SIG-M5 (cell line): ENCODE measurements at places on chromosomes 4 and X.

DNA sequence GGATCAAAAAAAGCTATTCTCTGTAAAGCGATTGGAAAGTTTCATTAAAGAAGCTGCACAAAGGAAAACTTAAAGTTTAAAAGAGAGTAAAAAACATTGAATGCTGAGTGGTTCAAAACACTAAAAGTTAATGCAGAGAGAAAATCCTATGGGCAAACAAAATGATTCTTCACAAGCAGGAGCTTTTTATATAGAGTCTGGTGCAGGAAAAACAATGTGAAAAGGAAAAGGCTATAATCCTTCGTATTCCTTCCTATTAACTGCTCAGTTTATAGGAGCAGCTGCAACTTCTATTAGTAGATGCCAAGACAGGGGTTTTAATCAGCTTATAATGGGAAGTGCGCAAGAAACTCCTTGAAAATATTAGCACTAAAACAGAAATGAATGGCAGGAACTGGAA lies 100.7 kb downstream of the PDGFC start:
- no peak for DNase-seq

DNA sequence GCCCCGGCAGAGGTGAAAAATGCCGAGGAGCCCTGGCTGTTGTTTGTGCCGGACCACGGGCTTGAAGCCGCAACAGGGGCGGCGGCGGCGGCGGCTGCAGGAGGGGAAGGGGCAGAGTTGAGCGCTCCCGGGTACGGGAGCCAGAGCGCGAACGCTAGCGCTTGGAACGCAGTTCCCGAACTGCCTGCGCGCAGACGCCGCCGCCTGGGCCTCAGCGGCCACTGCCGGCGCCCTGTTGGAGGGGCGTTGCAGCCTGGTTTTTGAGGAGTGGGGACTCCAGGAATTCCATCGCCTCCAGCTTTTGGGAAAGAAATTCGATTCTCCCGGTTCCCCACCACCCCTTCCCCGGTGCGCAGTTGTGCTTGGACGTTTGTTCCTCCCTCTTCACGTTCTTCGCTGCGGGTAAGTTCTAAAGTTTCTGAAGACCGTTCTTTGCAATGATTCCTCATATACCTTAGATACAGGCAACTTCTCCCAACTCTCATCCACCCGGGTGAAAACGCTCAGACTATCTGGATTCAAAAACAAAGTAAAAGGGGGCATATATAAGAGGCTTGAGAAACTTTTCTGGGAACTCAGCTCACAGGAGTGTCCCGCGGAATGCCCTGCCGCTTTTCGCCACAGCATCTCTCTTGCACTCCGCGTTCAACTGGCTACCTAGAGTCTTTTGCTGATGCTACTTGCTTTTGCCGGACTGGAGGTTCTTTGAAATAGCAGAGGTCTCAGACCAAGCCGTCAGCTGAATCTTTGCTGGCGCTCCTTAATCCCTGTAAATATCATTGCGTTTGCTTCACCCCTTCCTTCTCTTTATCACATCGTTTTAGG lies 1.0 kb downstream of the FAT4 start:
- DNase-seq, result no peak

DNA sequence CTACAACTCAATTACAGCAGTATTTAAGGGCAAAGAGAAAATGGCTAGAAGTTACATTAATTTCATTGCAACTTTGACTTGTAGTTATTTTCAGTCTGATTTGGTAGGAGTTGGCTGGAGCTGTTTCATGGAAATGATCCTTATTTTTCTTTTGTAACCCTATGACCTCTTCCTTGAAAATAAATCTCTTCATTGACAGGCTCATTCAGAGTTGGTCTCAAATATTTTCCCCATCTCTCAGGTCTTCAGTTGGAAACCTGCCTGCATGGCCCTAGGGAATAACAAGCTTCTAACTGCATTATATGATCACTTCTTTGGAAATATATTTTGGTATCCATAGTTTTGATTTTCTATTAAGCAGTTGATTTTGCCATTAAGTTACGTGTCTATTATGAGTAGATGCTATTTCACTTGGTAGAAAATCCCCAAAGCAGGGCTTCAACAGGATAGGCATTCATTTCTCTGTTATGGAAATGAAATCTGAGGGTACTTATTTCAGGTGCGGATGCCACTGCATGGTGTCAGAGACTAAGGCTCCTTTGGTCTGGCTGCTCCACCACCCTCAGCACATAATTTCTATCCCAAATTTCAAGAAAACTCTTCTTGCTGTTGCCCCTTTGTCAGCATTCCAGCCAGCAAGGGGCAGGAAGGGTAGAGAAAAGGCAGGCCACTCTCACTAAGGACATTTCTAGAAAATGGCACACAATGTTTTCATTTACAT lies 502.5 kb downstream of the SPRY1 start:
- no peak for DNase-seq

- no peak for DNase-seq
These were observed 2.2 kb downstream of the ATP8A1 start for GRCh38 chr4:42654631-42655268.

- DNase-seq, result no peak
These were observed 60.2 kb upstream of the PGAM4 start for GRCh38 chrX:78029663-78030062.

GRCh38 chr4:47465004-47465403 lies 1.5 kb upstream of the COMMD8 start:
- DNase-seq, result no peak

- DNase-seq, result no peak
These were observed 141.5 kb upstream of the RBPJ start for GRCh38 chr4:26179316-26179760.

DNA sequence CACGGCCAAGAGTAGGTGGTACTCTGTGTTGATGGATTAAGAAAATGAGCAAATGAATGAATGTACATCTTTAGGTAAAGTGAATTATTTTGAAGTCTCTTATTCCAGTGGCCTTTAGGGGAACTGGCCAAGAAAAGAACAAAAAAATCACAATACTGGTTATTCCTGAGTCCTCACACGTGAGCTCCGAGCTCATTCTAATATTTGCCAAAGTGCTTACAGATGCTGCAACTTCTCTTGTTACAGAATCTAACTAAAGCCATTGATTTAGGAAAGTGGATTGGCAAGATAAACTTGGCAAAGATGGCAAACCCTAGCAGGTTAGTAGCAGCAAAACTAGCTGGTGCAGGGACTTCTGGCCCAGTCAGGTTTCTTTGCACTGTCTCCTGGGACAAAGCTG lies 37.6 kb downstream of the IDS start:
- DNase-seq, result no peak

DNA sequence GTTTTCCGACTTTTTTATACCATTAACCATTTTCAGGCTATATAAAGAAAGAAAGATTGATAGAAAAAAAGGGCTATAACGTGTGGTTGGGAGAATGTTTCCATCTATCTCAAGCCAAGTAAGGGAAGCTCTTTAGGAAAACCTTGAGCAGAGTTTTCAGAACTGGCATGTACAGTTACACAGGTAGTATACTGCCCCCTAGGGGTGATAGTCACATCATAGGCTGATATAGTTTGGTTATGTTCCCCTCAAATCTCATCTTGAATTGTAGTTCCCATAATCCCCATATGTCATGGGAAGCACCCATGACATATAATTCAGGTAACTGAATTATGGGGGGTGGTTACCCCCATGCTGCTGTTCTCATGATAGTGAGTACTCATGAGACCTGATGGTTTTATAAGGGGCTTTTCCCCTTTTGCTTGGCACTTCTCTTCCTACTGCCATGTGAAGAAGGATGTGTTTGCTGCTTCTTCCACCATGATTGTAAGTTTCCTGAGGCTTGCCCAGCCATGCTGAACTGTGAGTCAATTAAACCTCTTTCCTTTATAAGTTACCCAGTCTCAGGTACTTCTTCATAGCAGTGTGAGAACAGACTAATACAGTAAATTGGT lies 186.8 kb downstream of the TMA16 start:
- DNase-seq, result no peak

- no peak for DNase-seq
These were observed 147.7 kb downstream of the CPEB2 start for GRCh38 chr4:15149839-15150592.

DNA sequence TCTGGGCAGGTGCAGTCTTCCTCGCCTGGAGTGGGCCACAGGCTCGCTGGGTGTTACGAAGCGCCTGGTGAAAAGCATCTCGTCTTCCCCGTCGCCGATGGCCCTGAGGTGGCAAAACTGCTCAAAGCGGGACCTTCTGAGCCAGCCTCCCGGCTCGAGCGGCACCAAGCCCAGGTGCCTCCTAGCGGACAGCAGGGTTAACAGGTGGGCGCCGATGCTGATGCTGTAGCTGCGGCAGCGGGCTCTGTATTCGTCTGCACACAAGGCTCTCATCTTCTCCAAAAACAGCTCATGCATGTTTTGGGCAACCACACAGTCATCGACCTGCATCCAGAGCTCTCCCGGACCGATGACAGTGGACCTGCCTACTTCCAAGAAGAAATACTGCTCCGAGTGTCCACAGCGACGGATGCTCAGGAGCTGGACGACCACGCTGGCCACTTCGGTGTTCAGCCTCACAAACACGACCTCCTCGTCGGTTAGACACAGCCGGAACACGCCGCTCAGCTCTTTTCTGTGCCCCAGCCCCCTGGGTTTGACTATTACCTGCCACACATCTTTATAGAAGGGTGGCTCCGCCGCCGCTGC lies 1.2 kb downstream of the IRS4 start:
- no peak for DNase-seq

- DNase-seq, result no peak
These were observed at the start of gene CHST7 for GRCh38 chrX:46573331-46573891. Gene CHST7, plus strand, starts transcription at chrX:46573765. Its CDS starts 167 bp downstream, at chrX:46573932.

- no peak for DNase-seq
These were observed 115.3 kb upstream of the TRPC5 start for GRCh38 chrX:112197840-112198239.

- no peak for DNase-seq
These were observed 24.9 kb downstream of the CCDC149 start for GRCh38 chr4:24887881-24888430.

GRCh38 chrX:23548164-23548563 lies 119.1 kb upstream of the PRDX4 start:
- no peak for DNase-seq

- no peak for DNase-seq
These were observed 14.6 kb downstream of the NDUFB11 start for GRCh38 chrX:47129899-47130358.

DNA sequence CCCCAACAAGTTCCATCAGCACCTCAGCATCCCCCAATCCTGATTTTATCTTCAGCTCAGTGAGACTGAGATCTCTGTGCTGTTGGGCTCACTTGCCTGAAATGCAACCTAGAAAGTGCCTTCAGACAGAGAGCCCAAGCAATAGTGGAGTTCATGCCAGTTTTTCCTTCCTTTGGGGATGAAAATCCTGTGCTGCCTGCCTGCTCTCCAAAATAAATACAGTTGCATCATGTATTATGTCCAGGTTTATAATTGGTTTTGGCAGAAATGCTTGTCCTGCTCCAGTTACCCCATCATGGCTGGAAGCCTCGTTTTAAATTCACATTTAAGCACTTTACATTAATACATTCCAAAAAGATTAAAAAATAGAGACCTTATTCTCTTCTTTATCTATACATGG lies 1865.5 kb upstream of the TENM3 start:
- DNase-seq, result no peak

GRCh38 chr4:75699299-75699698 lies 25.1 kb upstream of the USO1 start:
- no peak for DNase-seq

GRCh38 chr4:54100595-54101189 lies 729 bp downstream of the GSX2 start:
- DNase-seq, result no peak

DNA sequence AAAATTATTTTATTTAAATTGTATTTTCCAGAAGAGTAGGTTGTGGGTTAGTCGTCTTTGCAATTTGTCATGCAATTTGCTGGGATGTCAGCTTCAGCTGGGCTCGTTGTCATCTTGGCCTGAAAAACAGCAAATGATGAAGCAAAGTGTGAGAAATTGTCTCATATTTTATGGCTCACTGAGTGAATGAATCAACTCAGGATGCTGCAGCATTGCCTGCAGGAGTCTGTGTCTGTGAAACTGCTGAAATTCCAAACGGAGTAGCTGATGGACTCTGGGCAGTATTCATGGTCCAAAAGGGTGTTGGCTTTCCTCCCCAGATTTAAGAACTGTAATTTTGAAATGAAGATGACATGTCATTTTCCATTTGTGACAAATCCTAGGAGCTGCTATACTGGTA lies 37.2 kb downstream of the CXCL8 start:
- DNase-seq, result no peak

DNA sequence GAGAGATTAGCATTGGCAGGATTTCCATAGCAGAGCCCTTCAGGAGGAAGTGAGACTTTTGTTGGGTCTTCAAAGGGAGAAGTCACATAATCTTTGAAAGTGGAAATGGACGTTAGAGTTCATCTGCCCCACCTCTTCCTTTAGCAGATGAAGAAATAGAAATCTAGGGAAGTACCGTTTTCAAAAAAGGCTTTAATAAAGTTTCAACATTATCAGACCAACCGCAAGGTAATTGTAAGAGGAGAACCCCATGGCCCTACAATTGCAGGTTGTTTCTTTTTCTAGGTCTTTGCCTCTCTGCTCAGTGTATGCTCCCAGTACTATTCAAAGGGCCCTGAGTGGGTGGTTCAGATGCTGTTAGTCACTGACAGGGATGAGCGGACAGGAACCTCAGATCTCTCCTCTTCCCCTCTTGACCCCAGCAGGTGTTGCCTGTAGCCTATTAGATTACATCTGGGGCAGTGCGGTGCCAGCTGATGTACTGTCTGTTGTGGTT lies 48.6 kb upstream of the AP1S2 start:
- DNase-seq, result peak; percentile 63

GRCh38 chrX:8639949-8640475 lies 91.9 kb downstream of the ANOS1 start:
- DNase-seq, result no peak

DNA sequence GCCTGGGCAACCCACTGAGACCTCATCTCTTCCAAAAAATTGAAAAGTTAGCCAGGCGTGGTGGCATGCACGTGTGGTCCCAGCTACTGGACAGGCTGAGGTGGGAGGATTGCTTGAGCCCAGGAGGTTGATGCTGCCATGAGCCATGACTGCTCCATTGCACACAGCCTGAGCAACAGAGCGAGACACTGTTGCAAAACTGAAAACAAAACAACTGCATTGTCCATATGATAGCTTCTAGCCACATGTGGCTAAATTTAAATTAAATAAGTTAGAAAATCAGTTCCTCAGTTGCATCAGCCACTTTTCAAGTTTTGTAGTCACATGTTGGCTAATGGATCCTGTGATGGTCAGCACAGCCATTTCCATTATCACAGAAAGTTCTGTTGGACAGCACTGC lies 67.9 kb downstream of the GAB1 start:
- DNase-seq, result no peak

- DNase-seq, result no peak
These were observed 134.9 kb upstream of the VEGFC start for GRCh38 chr4:176927664-176928063.

DNA sequence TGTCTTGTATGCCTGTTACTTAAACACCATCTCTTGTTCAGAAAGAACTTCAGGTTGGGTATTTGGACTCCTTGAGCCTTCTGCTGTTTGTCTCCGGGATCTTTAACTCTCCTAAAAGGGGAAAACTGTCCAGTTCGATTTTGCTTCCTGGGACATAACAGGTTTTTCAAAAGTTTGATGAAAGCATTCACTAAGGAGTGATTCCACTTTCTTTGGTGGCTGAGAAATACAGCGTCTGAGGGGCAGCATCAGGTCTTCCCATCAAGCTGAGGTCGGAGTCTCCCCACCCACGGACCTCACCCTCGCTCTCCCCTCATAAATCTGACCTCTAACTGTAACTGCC lies 1.4 kb downstream of the AFAP1 start:
- DNase-seq, result no peak

GRCh38 chr4:76822303-76822702 lies 75.6 kb downstream of the SOWAHB start:
- DNase-seq, result no peak
